ENCODE measurements at places on chromosomes 12 and 14.

- DNase-seq, result no peak
These were observed 2.9 kb downstream of the LMNTD1 start for GRCh38 chr12:25550186-25550585.

DNA sequence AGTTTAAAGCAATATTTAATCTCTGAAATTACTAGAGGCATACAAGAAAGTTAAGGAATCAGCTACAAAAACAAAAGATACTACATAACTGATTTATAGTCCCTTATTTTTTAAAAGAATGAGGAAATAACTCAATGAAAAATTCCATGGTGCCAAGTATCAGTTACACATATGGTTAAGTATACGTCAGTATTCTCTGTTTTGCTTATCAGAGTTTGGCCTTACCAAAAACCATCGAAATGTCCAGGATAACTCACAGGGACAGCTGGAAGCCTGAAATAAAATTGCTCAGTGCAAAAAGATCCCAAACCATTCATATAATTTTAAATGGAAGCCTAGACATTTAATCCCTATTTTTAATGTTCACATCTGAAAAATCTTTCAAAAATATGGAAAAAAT, 3.6 kb downstream of the CFL2 start:
- no peak for DNase-seq

- no peak for DNase-seq
These were observed 111.4 kb downstream of the DICER1 start for GRCh38 chr14:95045836-95046430.

GRCh38 chr14:49970474-49971147, 77.7 kb downstream of the ARF6 start:
- peak; percentile 56 for DNase-seq

- DNase-seq, result peak; percentile 31
These were observed 138.2 kb downstream of the MON2 start for GRCh38 chr12:62604871-62605270.

DNA sequence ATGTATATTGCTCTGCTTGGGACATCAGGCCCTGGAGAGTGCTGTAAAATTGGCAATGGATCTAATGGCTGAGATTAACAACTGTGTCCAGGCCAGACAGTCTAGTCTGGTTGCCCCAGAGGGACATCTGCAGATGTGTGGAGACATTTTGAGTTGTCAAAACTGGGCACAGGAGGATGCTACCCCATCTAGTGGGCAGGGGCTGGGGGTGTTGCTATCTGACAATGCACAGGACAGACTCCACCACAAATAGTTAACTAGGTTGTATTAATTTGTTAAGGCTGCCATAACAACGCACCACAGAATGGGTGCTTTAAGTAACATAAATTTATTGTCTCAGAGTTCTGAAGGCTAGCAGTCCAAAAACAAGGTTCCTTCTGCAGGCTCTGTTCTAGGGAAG, 302.5 kb upstream of the AMIGO2 start:
- DNase-seq, result no peak

GRCh38 chr14:68495101-68496039, 297.5 kb downstream of the ZFP36L1 start:
- DNase-seq, result no peak

DNA sequence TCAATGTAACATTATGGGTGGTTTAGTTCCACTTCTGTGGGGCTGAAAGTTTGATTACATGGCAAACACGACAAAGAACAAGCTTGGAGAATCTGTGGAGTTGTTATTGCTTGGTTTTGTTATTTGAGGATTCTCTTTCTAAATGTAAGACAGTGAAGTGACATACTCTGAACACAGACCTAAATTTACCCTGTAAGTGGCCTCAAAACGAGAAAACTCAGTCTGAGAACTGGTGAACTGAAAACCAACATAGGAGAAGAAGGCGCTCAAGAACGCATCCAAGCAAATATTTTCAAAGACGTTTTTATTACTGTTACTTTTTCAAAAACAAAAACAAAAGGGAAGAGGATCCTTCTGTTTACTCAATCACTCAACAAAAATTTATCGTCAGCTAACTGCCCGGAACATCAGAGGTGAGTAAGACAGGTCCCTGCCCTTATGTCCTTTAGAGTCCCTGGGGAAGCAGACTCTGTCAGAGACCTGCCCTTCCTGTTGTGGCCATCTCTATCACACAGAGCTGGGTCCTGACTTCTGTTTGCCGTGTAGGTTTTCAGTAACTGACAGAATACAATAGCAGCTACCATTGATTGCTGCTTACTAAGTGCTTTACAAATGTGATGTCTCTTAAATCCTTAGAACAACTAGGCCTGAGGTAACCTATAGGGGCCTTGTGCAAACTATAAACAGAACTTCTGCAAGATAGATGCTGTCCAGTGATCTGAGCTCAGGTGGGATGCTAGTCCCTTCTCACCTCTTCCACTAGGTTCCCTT, 79.3 kb upstream of the C12orf71 start:
- no peak for DNase-seq

GRCh38 chr12:107560899-107561285, 124.7 kb upstream of the PWP1 start:
- DNase-seq, result no peak

GRCh38 chr14:84485036-84485435, 1044.9 kb upstream of the FLRT2 start:
- DNase-seq, result no peak

DNA sequence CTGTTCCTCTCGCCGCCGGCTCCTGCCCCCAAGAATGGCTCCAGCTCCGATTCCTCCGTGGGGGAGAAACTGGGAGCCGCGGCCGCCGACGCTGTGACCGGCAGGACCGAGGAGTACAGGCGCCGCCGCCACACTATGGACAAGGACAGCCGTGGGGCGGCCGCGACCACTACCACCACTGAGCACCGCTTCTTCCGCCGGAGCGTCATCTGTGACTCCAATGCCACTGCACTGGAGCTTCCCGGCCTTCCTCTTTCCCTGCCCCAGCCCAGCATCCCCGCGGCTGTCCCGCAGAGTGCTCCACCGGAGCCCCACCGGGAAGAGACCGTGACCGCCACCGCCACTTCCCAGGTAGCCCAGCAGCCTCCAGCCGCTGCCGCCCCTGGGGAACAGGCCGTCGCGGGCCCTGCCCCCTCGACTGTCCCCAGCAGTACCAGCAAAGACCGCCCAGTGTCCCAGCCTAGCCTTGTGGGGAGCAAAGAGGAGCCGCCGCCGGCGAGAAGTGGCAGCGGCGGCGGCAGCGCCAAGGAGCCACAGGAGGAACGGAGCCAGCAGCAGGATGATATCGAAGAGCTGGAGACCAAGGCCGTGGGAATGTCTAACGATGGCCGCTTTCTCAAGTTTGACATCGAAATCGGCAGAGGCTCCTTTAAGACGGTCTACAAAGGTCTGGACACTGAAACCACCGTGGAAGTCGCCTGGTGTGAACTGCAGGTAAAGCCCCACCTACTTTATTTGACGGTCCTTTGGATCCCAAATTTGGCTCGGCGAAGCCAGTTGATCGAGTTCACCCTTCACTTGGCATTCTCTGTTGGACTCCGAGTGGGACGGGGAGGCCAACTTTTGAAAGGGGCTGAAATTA, 1.5 kb downstream of the WNK1 start:
- DNase-seq, result peak; percentile 61

- DNase-seq, result peak; percentile 81
These were observed 87.4 kb downstream of the B4GALNT3 start for GRCh38 chr12:546920-547845.

DNA sequence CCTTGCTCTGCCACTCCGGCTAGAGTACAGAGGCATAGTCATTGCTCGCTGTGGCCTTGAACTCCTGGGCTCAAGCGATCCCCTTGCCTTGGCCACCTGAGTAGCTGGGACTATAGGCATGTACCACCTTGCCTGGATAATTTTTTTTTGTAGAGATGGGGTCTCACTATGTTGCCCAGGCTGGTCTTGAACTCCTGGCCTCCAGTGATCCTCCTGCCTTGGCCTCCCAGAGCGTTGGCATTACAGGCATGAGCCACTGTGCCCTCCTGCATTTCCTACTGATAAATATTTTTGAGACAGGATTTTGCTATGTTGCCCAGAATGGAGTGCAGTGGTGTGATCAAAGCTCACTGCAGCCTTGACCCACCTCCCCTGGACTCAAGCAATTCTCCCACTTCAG, 9.4 kb downstream of the EMG1 start:
- DNase-seq, result no peak

- no peak for DNase-seq
These were observed 1.5 kb downstream of the RAB21 start for GRCh38 chr12:71756054-71756690.

DNA sequence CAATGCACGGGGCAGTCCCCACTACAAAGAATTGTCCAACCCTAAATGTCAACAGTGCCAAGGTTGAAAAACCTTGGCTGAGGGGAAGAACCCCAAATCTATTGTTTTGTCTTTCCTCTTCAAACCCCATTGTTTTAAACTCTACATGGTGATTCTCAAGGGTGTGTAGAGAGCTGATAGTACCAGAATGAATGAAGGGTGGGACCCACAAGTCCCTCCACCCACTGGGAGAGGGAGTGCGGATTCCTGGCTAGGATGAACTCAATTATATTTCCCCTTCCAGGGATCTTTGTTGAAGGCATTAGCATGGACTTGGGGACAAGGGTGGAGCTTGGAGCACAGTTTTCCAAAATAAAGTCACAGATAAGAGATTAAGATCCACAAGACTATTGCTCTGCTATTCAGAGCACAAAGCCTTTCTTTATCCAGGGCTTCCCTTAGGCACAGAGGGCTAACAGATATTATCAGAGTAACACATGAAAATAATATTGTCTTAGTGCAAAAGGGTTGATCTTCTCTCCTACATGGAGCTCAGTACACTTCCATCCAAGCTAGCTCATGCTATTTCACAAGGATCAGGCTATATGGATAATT, 755.1 kb upstream of the TBX3 start:
- DNase-seq, result no peak

DNA sequence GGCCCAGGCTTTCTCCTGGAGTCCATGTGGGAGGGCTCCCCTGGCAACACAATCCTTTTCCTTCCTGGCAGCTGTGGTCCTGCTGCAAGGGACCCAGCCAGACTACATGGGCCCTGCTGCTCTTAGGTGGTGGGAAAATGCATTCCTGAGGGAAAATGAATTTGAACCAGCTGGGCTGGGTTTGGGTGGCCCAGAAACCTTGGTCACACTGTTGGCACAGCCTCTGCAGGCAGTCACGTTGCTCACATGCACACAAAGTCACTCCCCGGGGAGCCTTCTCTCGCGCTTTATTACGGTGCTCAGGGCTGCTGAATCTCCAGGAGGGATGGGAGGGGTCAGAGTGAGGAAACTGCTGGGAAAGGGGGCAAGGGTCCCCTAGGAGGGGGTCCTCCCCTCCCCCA, 17.2 kb downstream of the PLEKHG3 start:
- DNase-seq, result no peak

DNA sequence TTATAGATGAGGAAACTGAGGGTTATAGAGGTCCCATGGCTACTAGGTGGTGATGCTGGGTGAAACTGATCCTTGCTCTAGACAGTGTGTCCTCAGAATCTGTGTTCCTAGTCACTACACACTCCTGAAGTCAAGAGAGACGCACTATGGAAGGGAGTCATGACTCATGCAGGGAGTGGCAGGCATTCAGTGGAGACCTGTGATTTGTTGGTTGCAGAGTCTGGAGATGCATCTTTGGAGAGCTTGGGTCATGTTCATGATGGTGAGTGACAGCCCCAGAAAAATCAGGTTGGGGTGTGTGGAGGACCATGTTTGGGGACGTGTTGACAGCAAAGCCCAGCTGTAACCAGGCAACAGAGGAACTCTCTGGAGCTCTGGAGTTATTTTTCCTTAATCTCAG, 38.0 kb upstream of the FBXO21 start:
- DNase-seq, result no peak

GRCh38 chr14:23123419-23123818, 4.4 kb upstream of the CEBPE start:
- DNase-seq, result no peak

- no peak for DNase-seq
These were observed 174.3 kb downstream of the SOX5 start for GRCh38 chr12:23775208-23775607.

DNA sequence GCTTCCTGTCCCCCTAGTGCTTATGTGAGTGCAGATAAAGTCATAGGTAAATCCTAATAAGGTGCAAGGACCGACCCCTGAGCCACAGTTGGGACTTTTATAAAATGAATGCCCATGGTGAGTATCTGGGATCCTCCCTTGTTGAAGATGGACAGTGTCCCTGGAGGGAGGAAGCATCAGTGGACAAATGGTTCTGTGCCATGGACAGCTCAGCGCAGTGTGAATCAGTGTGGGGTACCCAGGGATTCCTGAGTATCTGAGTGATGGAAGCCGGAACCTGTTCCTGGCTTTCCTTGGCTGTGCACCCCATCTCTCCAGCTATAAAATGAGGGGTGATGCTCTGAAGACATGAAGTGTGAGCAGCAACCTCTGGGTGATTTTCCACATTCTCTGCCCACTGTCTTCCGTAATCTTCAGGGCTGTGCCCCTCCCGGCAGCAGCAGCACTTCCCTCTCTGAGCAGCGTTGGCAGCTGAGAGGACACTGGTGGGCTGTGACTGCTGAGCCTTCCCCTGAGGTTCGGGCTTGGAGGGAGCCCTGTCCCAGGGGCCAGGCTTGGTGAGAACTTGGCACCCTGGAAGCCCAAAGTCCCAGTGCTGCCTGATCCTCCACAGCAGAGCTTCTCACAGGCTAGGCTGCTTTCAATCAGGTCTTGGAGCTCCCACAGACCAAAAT, 25.0 kb downstream of the VCPKMT start:
- no peak for DNase-seq

GRCh38 chr12:119775246-119775895, 101.7 kb downstream of the CIT start:
- no peak for DNase-seq

- no peak for DNase-seq
These were observed 105.5 kb upstream of the CCND2 start for GRCh38 chr12:4168036-4168435.

DNA sequence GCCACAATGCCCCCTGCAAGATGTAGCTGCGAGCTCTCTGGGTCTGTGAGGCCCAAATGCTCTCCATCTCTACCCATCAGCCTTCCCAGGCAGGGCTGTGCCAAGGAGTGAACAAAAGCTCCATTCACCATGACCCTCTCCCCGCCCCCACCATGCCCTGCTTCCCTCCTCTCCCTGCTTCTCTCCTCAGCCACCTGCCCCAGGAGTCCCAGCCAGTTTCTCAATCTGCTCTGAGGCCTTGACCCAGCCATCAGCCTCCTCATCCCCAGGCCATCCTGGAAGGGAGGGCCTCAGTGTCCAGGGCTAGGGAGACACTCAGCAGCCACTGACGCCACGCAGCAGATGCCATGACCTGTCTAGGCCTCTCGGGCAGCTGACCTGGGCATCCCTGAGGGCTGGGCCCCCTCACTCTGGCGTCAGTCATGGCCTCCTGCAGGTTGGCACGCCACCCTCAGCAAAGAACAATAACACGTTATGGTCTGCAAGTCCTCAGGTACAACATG, 8.5 kb upstream of the KRT5 start:
- DNase-seq, result no peak

- no peak for DNase-seq
These were observed 245.6 kb upstream of the RGS6 start for GRCh38 chr14:71686677-71687076.

Data from activated CD4-positive, alpha-beta T cell treated with anti-CD3 and anti-CD28 coated beads, Interleukin-2, Interleukin-6, amounts not matched to agents 100 ng/mL and 50 ng/mL, durations not matched to agents 16 hours and 8 hours (primary cell).